Right renal cortex interstitium (tissue), 3 donors: ENCODE measurements at places on chromosomes 12 and 14. TPM values are rescaled to one million over a fixed set of nuclear protein-coding genes. Genes with fewer than 3 reads are reported as not detected.
A peak's percentile ranks its signal among the peaks of the same experiment; 100 is the strongest.

LIN52 gene
- 22.0 TPM for polyA plus RNA-seq

LRP1-AS gene
- polyA plus RNA-seq: 0.44 TPM

DNAL1 gene
- 21.6 TPM for polyA plus RNA-seq

ITGA7 gene
- polyA plus RNA-seq: 27.7 TPM

ASIC1 gene
- 4.1 TPM for polyA plus RNA-seq

FLVCR2 gene
- 7.8 TPM for polyA plus RNA-seq

ST8SIA1 gene
- 6.8 TPM for polyA plus RNA-seq

GLS2 gene
- 0.89 TPM for polyA plus RNA-seq

CEBPE gene
- polyA plus RNA-seq: 0.08 TPM

IRAK3 gene
- 3.2 TPM for polyA plus RNA-seq

- DNase-seq: no peak
These were observed 170.4 kb upstream of the HIF1A start for GRCh38 chr14:61524936-61525292.

DNA sequence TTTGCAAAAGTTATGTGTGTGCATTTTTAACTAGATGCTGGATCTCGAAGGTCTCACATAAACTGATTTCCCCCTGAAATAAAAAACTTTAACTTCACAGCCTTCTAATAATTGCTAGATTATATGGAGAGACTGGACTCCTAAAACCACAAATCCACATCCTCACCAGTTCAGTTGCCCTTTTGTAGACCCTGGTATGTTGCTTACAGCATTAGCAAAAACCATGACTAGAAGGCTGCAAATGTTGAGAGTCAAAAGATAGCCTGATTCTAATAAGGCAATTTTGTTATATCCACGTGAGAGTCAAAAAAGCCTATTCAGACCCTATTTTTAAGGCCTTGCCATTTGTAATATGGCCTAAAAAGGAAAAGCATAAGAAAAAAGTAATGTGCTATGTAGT lies 37.4 kb downstream of the RASSF8 start:
- DNase-seq: no peak

DNA sequence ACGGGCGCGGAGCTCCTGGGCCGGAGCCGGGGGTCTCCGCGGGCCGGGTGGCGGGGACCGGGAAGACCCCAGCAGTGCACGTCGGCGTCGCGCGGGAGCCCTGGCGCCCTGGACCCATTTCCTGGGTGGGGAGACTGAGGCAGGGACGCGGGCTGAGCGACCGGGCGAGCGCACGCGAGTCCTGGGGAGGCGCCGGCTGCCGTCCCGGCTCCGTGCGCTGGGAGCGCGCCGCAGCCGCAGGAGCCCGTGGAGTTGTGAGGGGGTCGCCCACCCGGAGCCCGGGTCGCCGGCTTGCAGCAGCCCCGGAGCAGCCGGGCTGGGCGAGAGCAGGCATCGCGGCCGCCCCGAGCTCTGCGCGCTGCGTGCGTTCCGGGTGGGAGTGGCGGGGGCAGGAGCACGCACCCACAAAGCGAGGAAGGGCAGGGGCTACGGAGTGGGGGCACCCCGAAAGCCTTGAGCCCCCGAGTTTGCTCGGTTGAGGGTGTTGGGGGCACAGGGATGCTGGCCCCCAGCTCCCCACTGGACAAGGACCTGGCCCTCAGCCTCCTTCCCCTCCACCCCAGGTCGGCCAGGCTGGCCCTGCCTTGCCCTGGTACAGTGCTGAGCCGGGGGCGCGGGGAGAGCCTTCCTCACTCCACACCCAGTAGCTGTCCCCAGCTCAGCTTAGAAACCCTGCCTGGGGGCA lies 620 bp downstream of the MMP17 start:
- no peak for DNase-seq

- no peak for DNase-seq
These were observed 16.3 kb upstream of the TBC1D30 start for GRCh38 chr12:64808110-64808509.

DNA sequence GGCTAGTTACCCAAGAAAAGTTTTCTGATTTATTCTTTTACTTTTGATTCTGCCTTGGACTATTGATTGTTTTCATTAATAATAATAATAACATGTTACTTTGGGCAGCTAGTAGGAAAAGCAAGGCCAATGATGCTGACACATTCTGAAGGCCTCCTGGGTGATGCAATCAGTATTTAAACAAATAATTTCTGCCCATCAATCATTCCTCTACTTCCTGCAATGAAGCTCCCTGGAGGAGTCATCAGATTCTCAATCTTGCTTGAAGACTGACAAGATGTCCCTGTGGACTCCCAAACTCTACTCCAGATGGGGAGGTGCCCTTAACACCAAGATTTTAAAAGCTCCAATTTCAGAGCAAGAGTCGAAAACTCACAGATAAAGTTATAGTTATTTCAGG lies at the start of gene SPX:
Gene SPX, plus strand, starts transcription at position 244 of the 400 bp plus-strand sequence. CDS start 177 bp downstream, outside the sequence.
- no peak for DNase-seq

DNA sequence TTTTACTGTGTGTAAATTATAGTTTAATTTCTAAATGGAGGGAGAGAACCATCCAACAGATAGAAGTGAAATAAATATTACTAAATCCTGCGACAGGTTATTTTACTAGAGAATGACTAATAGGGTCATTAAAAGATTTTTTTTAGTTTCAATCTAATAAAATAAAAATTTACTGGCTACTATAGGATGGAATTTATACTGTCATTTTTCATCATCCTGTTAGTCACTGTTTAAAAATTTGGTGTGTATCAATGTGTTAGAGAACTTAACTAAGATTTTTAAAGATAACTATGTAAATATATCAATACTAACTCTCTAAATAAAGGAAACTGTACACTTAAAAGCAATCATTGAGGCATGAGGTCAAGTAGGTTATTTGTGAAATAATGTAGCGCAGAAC lies 41.1 kb upstream of the CDKN3 start:
- DNase-seq: no peak

GRCh38 chr12:25384893-25385248 lies 134.1 kb upstream of the KRAS start:
- peak; percentile 38 for DNase-seq

DNA sequence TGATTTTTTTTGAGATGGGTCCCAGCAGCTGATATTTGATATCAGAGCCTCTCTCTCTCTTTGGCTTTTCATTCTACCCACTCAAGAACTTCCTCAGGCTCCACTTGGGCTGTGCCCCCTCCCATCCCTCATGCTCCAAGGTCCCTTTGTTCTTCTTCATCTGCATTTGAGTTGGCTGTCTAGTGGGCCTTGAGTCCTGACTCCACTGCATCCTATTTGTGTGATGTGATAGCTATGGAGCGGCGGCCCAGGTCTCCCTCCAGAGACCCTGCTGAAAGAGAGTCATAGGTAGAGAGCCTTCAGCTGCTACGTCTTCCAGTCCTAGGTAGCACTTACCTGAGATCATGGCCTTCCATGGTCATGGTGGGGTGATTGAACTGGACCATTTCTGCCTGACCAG lies 123.1 kb upstream of the VRK1 start:
- DNase-seq: no peak

GRCh38 chr12:92551853-92552397 lies 150.9 kb upstream of the PLEKHG7 start:
- no peak for DNase-seq

GRCh38 chr12:19285793-19286448 lies 153.4 kb upstream of the AEBP2 start:
- DNase-seq: no peak

- no peak for DNase-seq
These were observed 28.2 kb downstream of the CDK17 start for GRCh38 chr12:96371790-96372699.

- no peak for DNase-seq
These were observed 13.5 kb upstream of the GOLGA5 start for GRCh38 chr14:92780444-92781232.

DNA sequence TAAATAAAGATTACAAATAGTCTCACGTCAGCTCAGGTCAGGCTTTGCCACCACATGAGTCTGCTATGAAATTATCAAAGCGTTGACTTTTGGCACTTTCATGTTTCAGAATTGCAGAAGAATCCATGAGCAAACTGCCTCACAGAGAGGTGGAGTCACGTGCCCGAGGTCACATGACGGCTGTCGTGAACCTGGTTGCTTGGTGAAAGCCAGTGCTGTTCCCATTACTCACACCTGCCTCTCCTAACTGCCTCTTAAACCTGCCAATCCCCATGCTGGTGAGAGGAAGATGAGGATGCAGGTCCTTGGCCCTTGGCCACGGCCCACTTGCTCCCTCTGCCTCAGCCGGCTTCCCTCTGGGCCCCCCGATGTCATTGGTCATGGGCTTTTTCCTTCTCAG lies 272.7 kb downstream of the BCL11B start:
- no peak for DNase-seq

DNA sequence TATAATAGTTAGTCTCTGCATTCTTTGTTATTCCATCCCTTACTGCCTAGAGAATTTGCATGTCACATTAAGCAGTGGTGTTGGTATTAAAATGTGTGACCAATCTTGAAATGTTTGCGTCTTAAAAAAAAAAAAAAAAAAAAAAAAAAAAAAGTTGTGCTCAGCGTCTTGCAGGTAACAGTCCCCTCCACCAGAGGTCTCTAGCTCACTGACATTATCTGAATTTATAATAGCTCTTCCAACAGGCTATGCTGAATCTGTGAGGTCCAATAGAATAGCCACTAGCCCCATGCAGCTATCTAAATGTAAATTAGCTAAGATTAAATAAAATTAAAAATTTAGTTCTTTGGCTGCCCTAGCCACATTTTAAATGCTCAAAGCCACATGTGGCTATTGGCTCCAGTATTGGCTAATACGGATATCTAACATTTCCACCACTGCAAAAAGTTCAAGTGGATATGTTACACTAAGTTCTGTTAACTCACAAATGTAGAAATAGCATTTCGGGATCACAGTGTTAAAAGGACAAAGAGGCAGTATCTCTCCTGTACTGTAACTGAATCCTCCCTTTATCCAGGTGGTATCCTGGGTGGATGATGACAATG lies 28.7 kb downstream of the NKX2-8 start:
- peak; percentile 17 for DNase-seq

DNA sequence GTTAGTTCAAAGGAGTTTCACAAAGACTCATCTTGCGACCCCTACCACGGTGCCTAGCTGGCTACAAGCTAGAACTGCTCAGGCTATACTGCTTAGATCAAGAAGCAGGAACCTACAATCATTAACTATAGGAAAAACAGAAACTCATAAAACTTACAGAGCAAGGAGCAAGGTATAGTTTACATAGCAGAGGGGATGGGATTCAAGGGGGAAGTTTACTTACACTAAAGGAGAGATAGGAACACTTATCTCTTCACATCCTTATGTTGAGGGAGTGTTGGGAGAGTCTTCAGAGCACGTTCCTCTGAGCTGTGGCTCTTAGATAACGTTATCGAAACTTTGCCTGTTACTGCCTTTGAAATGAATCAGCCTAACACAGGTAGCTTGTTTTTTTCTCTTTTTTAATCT lies 58.1 kb downstream of the FSCB start:
- DNase-seq: no peak

GRCh38 chr12:53345486-53346188 lies 9.5 kb upstream of the SP7 start:
- no peak for DNase-seq
